Activated naive CD8-positive, alpha-beta T cell treated with anti-CD3 and anti-CD28 coated beads for 36 hours (primary cell): ENCODE measurements at places on chromosomes 3 and 15.

GRCh38 chr15:33030315-33030714 lies 164.2 kb downstream of the FMN1 start:
- DNase-seq: no peak

DNA sequence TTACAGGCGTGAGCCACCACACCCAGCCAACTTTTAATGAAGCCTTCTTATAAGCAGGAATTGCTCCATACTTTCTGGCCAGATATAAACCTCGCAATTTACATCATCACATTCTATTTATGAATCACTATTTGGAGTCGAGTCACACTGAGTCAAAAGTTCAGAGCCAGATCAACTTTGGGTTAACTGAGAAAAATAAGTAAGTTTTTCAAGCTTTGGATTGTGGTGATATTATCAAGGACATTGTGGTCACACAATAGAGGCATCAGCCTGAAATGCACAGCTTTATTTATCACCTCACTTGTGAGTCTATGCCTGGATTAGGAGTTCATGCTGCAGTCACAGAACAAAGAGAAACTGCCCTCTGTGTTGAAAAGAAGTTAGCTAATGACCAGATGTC lies 1163.5 kb downstream of the ROBO1 start:
- DNase-seq: no peak

- DNase-seq: peak; percentile 45
Measured at GRCh38 chr15:64623347-64623996, 151.9 kb downstream of the RBPMS2 start.

- no peak for DNase-seq
Measured at GRCh38 chr15:84813435-84813834, 3.7 kb upstream of the ALPK3 start.

DNA sequence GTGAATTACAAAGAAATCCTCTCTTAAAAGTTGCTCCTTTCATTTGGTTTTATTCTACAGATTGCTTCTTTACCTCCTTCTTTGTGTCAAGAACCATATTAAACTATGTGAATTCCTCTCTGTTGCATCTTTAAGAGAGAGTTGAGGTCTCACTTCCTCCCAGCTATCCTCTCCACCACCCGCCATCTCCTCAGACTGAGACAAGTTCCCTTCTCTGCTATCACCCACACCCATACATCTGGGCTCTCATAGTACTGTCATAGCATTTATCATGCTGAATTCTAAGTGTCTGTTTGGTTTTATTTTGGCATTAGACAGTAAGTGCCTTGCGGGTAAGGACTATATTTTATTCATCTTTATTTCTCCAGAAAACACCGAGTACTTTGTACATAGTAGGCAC lies 54.2 kb downstream of the B3GALNT1 start:
- no peak for DNase-seq

- DNase-seq: peak; percentile 42
Measured at GRCh38 chr3:127831723-127832172, 9.4 kb upstream of the MGLL start.

GRCh38 chr3:181629029-181629428 lies 82.7 kb upstream of the SOX2 start:
- DNase-seq: no peak

- DNase-seq: no peak
Measured at GRCh38 chr3:142337994-142338393, 109.8 kb downstream of the XRN1 start.

- no peak for DNase-seq
Measured at GRCh38 chr3:137217733-137218132, 259.9 kb downstream of the IL20RB start.

DNA sequence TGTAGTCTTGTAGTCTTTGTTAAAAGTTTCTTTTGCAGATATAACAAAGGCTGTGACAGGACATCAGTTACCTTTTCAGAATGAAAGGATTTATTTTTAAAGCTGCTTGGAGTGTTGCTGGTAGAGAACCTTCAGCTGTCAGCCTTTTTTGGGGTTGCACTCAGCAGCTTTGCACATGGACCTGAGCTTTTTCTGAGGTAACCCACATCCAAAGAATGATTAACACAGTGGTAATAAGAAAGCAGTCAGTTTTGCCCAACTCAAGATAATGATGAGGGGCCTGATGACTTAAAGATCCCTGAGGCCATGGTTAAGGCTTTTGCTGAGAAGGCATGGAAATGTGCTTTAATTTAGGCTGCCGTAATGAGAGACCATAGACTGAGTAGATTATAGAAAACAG lies 1042.7 kb downstream of the PLOD2 start:
- DNase-seq: no peak

DNA sequence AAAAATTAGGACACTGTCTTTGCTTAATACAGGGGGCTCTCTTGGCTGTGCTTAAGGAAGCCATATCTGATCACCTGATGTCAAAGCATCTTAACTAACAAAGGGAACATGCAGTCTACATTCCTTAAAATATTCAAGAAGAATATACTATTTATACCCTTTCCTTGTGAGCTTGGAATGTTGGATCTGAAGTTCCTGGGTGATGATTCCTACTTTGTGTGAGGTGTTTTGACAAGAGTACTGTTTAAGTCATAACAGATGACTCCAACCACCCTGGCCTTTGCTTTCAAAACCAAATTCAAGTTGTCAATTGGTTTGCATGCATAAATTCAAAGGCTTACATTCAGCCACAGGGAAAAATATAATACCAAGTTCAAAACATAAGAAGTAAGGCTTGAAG lies 862.7 kb upstream of the SEMA6D start:
- DNase-seq: no peak

DNA sequence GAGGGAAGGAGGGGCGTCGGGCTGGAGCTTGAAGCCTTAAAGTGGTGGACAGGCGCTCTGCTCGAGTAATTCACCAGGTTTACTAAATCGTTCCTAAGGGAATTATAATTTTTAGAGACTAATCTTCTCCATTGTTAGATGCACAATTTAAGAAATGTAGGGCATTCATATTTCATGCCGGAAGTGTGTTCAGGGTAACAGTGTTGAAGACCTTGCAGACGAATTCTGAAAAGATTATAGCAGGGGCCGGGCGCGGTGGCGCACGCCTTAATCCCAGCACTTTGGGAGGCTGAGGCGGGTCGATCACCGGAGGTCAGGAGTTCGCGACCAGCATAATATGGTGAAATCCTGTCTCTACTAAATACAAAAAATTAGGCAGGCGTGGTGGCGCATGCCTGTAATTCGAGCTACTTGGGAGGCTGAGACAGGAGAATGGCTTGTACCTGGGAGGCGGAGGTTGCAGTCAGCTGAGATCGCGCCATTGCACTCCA lies 365 bp upstream of the GTF2A2 start:
- DNase-seq: peak; percentile 6

- DNase-seq: no peak
Measured at GRCh38 chr3:177710506-177710905, 513.2 kb upstream of the TBL1XR1 start.

GRCh38 chr15:74917676-74918075 lies 11.0 kb upstream of the FAM219B start:
- no peak for DNase-seq

- DNase-seq: no peak
Measured at GRCh38 chr3:189974359-189974758, 146.3 kb downstream of the P3H2 start.

DNA sequence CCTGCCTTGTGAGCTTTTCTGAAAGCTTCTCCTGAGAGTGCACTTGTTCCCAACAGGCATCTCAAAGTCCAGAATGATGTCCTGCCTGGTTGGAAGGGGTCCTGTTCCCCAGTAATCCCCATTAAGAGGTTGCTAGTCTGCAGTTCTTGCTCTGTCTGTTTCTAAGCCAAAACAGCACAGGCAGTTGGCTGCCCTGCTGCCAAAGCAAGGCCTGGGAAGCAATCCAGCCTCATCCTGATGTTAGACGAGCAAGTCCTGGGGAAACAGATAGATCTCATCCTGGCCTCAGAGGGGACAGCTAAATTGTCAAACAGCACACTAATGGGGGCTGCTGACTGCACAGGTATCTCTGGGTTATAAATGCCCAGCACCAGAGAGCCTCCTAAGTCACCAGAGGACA lies 198.0 kb downstream of the EPHB1 start:
- DNase-seq: no peak

- DNase-seq: no peak
Measured at GRCh38 chr15:84699538-84700191, 16.3 kb downstream of the SEC11A start.

DNA sequence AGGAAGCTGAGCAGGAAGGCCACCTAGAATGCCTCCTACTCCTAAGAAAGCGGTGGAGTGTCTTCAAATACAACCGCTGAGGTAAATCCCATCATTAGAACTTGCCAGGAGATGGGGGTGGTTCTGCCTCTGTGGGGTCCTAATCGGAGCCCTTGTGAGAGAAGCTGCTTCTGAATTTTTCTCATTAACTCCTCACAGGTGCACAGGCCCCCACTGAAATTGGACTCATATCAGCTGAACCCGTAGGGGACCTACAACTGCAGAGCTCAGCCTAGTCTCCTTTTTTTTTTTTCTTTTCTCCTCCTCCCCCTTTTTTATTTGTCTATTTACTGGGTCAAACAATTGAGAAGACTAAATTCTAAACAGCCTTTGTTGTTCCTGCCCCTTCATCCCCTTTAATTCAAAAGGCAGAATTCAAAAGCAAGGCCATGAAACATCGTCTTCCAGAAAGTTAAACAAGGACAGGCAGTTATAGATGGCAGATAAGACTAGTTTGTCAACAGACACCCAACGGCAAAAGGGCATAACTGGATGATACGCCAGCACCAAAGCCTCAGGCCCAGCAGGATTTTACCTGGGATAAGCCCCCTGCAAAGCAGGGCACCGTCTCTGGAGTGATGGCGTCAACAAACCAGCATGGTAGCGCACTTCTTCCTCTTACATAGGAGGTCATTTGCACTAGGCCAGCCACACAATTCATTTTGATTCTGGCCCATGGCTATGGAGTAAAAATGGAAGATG lies 213.7 kb upstream of the HES1 start:
- DNase-seq: no peak

- peak; percentile 3 for DNase-seq
Measured at GRCh38 chr3:155581579-155581978, 163.3 kb downstream of the PLCH1 start.

DNA sequence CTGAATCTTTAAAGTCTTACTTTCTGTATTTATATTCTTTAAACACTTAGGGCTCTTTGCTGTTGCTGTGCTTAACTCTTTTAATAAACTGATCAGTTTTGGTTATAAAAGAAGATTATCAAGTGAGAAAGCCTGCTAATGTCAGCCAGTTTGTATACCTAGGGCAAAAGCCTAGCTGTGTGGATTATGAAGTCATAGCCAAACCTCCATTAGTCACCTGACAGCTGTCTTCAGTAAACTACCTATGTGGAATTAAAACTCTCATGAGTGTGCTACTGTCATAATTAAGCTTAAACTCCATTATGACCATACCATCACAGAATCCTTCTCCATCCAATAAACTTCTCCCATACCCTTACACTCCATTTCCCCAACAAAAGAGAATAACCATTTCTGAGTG lies 762.7 kb downstream of the NTRK3 start:
- no peak for DNase-seq

- no peak for DNase-seq
Measured at GRCh38 chr15:40819048-40819447, 9.5 kb downstream of the PPP1R14D start.

DNA sequence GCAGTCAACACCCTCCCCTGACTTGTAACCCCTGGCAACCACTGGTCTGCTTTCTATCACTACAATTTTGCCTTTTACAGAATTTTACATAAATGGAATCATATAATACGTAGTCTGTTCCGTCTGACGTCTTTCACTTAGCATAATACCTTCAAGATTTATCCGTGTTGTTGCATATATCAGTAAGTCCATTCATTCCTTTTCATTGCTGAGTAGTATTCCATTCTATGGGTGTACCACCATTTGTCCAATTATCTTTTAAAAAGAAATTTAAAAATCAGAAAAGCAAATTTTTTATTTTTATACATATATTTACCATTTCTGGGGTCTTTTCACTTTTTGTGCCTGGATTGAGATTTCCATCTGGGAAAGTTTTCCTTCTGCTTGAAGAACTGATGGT lies 35.5 kb downstream of the NOX5 start:
- no peak for DNase-seq

GRCh38 chr15:76234337-76234889 lies 76.9 kb downstream of the ETFA start:
- no peak for DNase-seq

GRCh38 chr3:190227064-190227463 lies 95.2 kb downstream of the CLDN1 start:
- DNase-seq: no peak

- no peak for DNase-seq
Measured at GRCh38 chr15:70857562-70858285, 3.8 kb upstream of the LARP6 start.

- DNase-seq: no peak
Measured at GRCh38 chr15:55496716-55497115, 11.3 kb downstream of the DNAAF4 start.

GRCh38 chr15:64842986-64843561 lies 1.4 kb downstream of the PLEKHO2 start:
- DNase-seq: no peak

DNA sequence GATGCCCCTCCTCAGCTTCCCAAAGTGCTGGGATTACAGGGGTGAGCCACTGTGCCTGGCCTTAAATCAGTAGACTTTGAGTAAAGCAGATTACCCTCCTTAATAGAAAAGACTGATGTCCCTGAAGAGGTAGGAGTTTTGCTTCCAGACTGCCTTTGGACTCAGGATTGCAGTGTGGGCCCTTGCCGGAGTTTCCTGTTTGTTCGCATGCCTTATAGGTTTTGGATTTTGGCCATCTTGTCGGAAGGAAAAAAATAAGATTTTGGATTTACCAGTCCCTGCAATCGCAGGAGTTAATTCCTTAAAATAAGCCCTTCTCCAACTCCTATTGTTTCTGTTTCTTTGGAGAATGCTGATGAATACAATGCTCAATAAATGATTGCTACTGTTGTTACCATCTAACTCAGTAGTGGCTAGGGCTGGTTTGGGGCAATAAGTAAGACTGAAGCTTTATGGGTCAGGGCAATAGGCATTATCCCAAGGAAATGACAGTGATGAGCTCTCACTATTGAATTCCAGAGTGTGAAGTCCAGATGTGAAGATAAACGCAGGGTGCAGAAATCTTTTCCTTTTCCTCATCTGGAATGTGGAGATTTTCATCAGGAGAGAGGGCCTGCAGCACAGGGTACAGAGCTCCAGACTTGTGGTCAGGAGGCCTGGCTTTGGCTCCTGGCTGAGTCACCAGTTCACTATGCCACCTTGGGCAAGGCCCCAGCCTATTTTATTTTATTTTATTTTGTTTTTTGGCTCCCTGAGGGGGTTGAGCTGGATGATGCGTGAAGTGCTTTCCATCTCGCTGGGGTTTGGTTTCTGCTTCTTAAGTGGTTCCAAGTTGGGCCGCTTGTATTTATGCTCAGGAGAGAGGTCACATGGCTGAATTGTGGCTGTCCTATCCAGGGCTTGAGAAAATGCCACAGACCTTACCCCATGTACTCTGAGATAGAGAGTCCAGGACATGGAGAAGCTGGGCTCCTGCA lies 25.3 kb downstream of the FOXL2 start:
- DNase-seq: no peak

DNA sequence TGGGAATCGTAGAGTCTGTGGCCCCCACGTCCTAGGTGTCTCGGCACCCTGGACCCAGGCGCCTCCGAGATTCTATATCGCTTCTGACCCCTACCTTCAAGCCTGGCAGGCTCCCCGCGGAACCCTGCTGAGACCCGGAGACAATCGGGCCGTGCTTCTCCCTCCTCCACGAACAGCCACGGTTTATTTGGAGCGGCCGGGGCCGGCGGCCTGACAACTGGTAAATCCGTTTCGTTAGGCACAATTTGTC lies 1.4 kb downstream of the GATA2 start:
- no peak for DNase-seq

- no peak for DNase-seq
Measured at GRCh38 chr3:120682095-120682681, at the start of gene HGD. HGD (minus strand) TSS chr3:120682239; CDS start chr3:120682111, 128 bp downstream.
